B cell (primary cell): ENCODE measurements at places on chromosomes 6 and 20. TPM values are rescaled to one million over a fixed set of nuclear protein-coding genes. Genes with fewer than 3 reads are reported as not detected.

GRCh38 chr6:8047541-8048292, 16.5 kb downstream of the BLOC1S5 start:
- H3K4me1 ChIP-seq, result no peaks in the 10 kb centered on the region
- no peak for DNase-seq
- no peaks in the 10 kb centered on the region for H3K27me3 ChIP-seq
- H3K36me3 ChIP-seq, result peaks cover 24% of the 10 kb centered on the region
- no peak overlapping the region for H3K4me3 ChIP-seq

DNA sequence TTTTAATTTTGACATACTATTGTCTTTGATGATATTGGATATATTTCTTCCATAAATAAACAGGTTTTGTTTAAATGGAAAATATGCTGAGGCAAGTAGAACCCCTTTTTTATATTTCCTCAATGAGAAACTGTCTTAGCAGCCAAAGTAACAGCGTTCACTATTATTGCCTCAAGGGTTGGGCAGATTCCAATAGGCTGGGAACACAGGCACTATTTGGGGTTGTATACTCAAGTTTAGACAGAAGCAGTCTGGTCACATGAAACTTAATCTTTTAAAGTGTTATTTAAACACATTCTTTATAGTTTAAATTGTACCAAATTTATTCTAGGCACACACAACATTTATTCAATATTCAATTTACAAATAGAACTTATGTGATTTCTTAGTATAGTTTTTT, 520.2 kb downstream of the EYS start:
- H3K36me3 ChIP-seq, result no peaks in the 10 kb centered on the region
- no peak overlapping the region for H3K27ac ChIP-seq
- no peaks in the 10 kb centered on the region for H3K4me1 ChIP-seq
- no peak overlapping the region for H3K4me3 ChIP-seq
- DNase-seq, result no peak
- no peaks in the 10 kb centered on the region for H3K27me3 ChIP-seq

The MCHR2 gene
- total RNA-seq, result not detected in 2 replicates

GRCh38 chr20:40982415-40983145, 46.0 kb upstream of the TOP1 start:
- H3K27ac ChIP-seq, result no peak overlapping the region
- no peaks in the 10 kb centered on the region for H3K36me3 ChIP-seq
- no peaks in the 10 kb centered on the region for H3K27me3 ChIP-seq
- H3K4me3 ChIP-seq, result no peak overlapping the region

The IMPG1 gene
- total RNA-seq, result not detected in 2 replicates

The PRKN gene
- total RNA-seq, result 6.2 and 6.7 TPM in 2 replicates

The PTK6 gene
- 0.75 and 0.86 TPM in 2 replicates for total RNA-seq

The OR2B6 gene
- total RNA-seq, result not detected in 2 replicates

DNA sequence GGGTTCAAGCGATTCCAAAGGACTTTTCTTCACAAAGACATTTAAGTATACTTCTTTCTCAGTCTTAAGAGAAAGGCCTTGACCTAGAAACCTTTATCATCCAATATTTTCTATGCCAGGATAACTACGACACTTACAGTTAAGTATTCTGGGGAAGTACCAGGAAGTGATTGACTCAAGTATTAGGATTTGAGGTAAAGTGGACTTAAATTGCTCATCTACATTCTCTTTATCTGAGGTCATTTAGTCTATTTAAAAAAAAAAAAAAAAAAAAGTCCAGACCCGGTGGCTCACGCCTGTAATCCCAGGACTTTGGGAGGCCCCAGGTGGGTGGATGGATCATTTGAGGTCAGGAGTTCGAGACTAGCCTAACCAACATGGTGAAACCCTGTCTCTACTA, 114.7 kb downstream of the ZFAND3 start:
- H3K27ac ChIP-seq, result no peak overlapping the region
- no peaks in the 10 kb centered on the region for H3K4me1 ChIP-seq
- no peak overlapping the region for H3K4me3 ChIP-seq
- no peak for DNase-seq
- no peaks in the 10 kb centered on the region for H3K27me3 ChIP-seq

DNA sequence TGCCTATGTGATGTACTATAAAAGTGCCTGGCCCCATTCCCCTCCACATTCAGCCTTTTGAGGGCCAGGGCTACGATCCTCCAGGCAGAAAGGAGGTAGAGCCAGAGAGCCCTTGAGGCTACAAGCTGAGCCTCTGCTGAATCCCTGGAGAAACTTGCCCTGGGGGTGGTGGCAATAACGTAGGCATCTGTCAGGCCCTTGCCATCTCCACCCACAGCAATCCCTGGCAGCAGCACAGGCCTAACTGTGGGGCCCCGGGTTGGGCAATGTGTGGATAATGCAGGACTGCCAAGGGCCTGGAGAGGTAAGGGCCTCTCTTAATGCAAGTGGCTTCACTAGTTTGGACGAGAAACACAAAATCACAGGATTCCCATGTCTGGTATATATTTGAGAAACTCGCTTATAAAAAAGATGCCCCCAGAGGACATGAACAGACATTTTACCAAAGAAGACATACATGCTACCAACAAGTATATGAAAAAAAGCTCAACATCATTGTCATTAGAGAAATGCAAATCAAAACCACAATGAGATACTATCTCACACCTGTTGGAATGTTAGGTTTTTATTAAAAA, 99.0 kb downstream of the QRSL1 start:
- H3K36me3 ChIP-seq, result no peaks in the 10 kb centered on the region
- peaks cover 18% of the 10 kb centered on the region for H3K4me1 ChIP-seq
- no peak overlapping the region for H3K4me3 ChIP-seq
- DNase-seq, result no peak
- H3K27me3 ChIP-seq, result no peaks in the 10 kb centered on the region
- H3K27ac ChIP-seq, result no peak overlapping the region

The PAK5 gene
- total RNA-seq, result not detected in 2 replicates

DNA sequence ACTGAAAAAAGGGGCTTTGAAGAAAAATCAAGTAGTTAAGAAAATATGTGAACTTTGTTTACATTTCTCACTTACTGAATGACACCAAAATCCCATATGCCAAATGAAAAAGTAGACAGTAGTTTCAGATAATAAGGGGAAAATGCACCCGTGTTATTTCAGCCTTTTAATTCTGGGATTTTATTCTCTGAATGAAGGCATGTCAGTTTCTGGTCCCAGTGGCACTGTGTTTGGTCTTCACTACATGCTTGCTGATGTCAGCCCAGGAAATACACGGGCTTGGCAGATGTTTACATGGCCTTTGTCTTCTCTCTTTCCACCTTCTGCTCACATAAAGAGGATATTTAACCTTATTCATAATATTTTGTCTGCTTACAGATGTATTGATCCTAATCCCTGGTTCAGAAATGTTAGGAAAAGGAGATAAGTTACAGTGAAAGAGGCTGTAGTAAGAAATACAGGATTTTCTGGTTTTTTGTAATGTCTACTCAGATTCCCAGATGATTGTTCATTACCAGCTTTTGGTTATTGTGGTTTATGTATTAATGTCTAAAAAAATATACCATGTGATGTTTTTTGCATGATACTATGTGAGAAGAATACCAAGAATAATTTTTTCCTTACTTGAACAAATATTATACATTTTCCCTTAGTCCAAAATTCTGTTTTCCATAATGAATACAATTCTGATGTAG, 27.7 kb downstream of the DSE start:
- no peak overlapping the region for H3K4me3 ChIP-seq
- no peak for DNase-seq
- H3K27ac ChIP-seq, result peak overlapping the region; percentile 35
- no peaks in the 10 kb centered on the region for H3K36me3 ChIP-seq

DNA sequence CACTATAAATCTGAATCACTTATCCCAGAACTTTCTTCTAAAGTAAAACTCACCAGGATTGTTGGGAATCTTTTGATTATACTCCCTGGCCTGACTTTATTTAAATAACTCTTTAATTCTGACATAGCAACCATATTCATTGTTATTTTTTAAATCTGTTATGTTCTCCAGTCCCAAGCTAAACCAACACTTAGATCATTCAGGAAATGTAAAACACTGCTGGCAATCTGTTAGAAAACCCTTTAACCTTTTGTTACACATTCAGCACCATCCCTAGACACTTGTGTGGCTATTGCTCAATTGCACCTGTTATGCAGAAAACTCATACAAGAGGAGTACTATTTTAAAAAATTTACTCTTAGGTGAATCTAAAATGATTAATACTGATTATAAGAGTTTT, 101.8 kb upstream of the NHSL1 start:
- H3K4me3 ChIP-seq, result no peak overlapping the region
- H3K27me3 ChIP-seq, result no peaks in the 10 kb centered on the region
- no peak for DNase-seq
- no peaks in the 10 kb centered on the region for H3K36me3 ChIP-seq
- H3K4me1 ChIP-seq, result no peaks in the 10 kb centered on the region

The SKIC2 gene
- total RNA-seq, result 119 and 122 TPM in 2 replicates

- H3K36me3 ChIP-seq, result no peaks in the 10 kb centered on the region
- H3K4me1 ChIP-seq, result no peaks in the 10 kb centered on the region
- H3K4me3 ChIP-seq, result no peak overlapping the region
- no peak for DNase-seq
These were observed 48.6 kb upstream of the RCAN2 start for GRCh38 chr6:46539866-46540265.

DNA sequence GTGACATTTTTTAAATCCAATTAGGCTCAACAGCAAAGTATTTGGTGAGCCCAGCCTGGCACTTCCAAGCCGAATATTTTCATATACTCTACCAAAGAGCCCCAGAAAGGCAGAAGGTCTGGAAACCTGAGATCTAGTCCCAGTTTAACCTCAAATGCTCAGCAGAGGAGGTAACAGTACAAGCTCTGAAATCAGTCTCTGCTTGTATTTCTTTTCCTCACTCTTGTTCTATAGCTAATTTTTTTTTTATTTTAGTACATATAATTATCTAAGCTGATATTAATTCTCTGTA, 9.1 kb downstream of the SOD2 start:
- no peaks in the 10 kb centered on the region for H3K4me1 ChIP-seq
- no peak overlapping the region for H3K27ac ChIP-seq
- DNase-seq, result no peak
- no peaks in the 10 kb centered on the region for H3K27me3 ChIP-seq
- H3K4me3 ChIP-seq, result no peak overlapping the region
- peaks cover 56% of the 10 kb centered on the region for H3K36me3 ChIP-seq

DNA sequence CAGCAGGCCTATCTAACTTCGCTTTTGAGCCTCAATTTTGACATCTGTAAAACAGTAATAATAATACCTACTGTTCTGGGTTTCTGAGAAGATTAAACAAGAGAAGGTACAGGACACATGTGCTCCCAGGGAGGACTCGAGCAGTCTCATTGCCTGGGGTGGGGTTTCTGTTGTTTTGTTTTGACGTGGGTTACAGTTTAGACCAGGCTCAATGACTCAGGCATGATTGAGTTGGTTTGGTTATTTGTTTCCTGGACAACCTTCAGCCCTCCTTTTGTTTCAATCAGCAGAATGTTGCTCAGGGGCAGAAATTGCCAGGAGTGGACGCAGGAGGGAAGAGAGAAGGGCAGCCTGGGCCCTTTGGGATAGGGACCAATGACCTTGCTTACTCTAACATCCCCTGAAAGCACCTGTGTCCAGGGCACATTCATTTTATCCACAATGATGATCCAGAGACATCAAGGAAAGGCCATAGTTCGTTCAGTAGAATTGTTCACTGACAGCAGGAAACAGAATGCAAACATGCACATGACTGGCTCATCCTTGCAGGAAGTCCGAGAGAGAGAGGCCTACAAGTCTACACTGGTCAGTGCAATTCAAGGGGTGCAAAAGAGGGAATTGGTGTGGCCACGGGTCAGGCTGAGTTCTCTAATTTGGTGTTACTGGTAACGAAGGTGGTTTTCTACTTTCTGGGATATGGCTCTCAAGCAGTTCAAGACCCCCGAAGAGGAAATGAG, 74.5 kb upstream of the MRPS10 start:
- no peaks in the 10 kb centered on the region for H3K27me3 ChIP-seq
- no peaks in the 10 kb centered on the region for H3K36me3 ChIP-seq
- no peak for DNase-seq
- no peak overlapping the region for H3K27ac ChIP-seq

The CGAS gene
- total RNA-seq, result 20.0 and 24.7 TPM in 2 replicates

The C20orf204 gene
- total RNA-seq, result 2.5 TPM in 2 replicates

DNA sequence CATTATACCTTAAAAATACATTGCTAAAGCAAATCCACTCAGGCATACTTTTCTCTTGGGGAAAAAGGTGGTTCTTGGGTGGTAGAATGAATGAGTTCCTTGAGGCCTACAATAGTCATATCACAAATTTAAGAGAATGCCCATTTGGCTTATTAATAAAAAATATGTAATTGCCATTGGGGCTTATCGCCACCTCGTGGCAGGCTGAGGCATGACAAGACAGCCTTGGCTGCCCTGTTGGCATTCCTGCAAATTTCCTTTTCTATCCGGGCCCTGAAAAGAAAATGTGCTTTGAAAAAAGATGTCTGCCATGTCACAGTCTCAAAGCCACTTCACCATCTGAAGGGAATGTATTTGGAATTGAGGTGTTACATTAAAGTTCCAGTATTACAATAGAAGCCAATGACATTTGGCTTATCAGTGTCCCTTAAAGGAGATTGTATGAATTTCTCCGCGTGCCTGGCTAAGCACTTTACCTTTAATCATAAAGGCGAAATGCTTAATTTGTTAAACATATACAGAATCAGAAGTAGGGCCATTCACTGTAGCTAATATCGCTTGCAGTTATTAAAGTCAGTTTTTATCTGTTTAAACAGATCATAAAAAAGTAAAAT, 188.3 kb upstream of the ZFP64 start:
- H3K27me3 ChIP-seq, result no peaks in the 10 kb centered on the region
- H3K4me1 ChIP-seq, result no peaks in the 10 kb centered on the region
- no peak overlapping the region for H3K4me3 ChIP-seq

GRCh38 chr6:135830452-135830881, 21.0 kb upstream of the PDE7B start:
- no peak overlapping the region for H3K4me3 ChIP-seq
- no peak for DNase-seq
- no peaks in the 10 kb centered on the region for H3K27me3 ChIP-seq
- no peak overlapping the region for H3K27ac ChIP-seq
- H3K4me1 ChIP-seq, result no peaks in the 10 kb centered on the region

- no peak for DNase-seq
- H3K27ac ChIP-seq, result no peak overlapping the region
- no peak overlapping the region for H3K4me3 ChIP-seq
These were observed 140.1 kb upstream of the LRFN2 start for GRCh38 chr6:40727271-40727670.

- H3K27ac ChIP-seq, result no peak overlapping the region
- H3K27me3 ChIP-seq, result peaks cover 4% of the 10 kb centered on the region
- DNase-seq, result peak; percentile 20
- H3K4me3 ChIP-seq, result no peak overlapping the region
These were observed 34.0 kb downstream of the RSPO4 start for GRCh38 chr20:967796-968742.

The EYA2 gene
- 1.1 and 1.8 TPM in 2 replicates for total RNA-seq
